Dermis lymphatic vessel endothelial cell (primary cell): ENCODE measurements at places on chromosomes 2 and 18. TPM values are rescaled to one million over a fixed set of nuclear protein-coding genes. Genes with fewer than 3 reads are reported as not detected.

CHAC2 gene
- 3.5 and 4.6 TPM in 2 replicates for total RNA-seq

MEP1B gene
- total RNA-seq = 0.09 TPM in 1 of 2 replicates, not detected in the other

BOK gene
- total RNA-seq = 23.8 and 48.5 TPM in 2 replicates

CCDC85A gene
- total RNA-seq = 0.69 and 1.5 TPM in 2 replicates

IL1R2 gene
- 0.26 and 0.33 TPM in 2 replicates for total RNA-seq

SLC9A2 gene
- total RNA-seq = not detected in 2 replicates

GTF3C2 gene
- total RNA-seq = 17.0 and 22.3 TPM in 2 replicates

C2orf78 gene
- total RNA-seq = not detected in 2 replicates

EVA1A gene
- 17.0 and 25.4 TPM in 2 replicates for total RNA-seq

CNDP1 gene
- not detected in 2 replicates for total RNA-seq

SULT1C4 gene
- 158 and 287 TPM in 2 replicates for total RNA-seq
